ENCODE measurements at places on chromosomes 1 and 21. TPM values are rescaled to one million over a fixed set of nuclear protein-coding genes. Genes with fewer than 3 reads are reported as not detected.

Gene RNU1-2
- 1,896 TPM for total RNA-seq

Gene SLC9C2
- total RNA-seq, result not detected

Gene SPATA21
- not detected for total RNA-seq

Gene SLC44A3
- total RNA-seq, result 1.1 TPM

Gene OLIG2
- total RNA-seq, result not detected

Gene OVAAL
- total RNA-seq, result not detected

Gene SPSB1
- total RNA-seq, result 8.9 TPM

Gene CRABP2
- total RNA-seq, result 55.9 TPM

Gene NCAM2
- 9.8 TPM for total RNA-seq

Gene PRRC2C
- total RNA-seq, result 134 TPM

- no peak for DNase-seq
Observed at GRCh38 chr1:94831641-94832040, 11.5 kb downstream of the SLC44A3 start.

DNA sequence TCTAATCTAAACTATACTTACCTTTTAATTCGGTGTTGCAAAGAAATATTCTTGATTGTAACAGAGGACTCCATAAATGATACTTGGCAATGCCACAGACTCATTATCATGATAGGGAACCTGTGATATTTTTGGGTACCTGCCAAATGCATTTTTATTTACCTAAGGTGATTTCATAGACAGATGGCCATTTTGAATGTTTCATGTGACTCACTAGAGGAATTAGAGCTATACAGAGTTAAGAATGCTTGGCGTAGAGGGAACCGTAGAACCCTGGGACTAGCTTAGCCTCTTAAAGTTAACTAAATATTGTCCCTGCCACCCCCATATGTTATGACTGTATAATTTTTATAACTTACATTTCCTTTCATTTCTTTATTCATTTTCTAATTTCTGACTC lies 136.1 kb downstream of the DISP1 start:
- no peak for DNase-seq

GRCh38 chr1:48760857-48761256 lies 15.8 kb downstream of the BEND5 start:
- DNase-seq, result no peak

GRCh38 chr1:119504831-119505230 lies 2.2 kb upstream of the HSD3B1 start:
- DNase-seq, result no peak

DNA sequence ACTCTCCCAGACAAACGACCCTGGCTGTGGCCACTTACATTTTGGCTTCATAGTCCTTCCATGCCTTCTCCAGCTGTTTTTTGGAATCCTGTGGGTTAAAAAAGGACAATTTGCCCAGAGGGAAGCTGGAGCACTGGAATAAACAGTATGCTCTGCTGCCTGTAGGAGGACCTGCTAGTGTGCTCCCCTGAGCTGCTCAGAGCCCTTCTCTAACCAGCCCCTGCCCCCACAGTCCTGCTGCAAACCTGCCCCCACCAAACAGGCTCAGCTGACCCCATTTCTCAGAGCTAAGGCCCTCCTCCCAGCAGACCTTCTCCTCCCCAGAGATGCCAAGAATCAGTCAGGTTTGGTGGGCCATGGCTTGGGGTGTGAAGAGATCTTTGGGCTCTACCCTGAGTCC lies 26.9 kb upstream of the TCEA3 start:
- no peak for DNase-seq

DNA sequence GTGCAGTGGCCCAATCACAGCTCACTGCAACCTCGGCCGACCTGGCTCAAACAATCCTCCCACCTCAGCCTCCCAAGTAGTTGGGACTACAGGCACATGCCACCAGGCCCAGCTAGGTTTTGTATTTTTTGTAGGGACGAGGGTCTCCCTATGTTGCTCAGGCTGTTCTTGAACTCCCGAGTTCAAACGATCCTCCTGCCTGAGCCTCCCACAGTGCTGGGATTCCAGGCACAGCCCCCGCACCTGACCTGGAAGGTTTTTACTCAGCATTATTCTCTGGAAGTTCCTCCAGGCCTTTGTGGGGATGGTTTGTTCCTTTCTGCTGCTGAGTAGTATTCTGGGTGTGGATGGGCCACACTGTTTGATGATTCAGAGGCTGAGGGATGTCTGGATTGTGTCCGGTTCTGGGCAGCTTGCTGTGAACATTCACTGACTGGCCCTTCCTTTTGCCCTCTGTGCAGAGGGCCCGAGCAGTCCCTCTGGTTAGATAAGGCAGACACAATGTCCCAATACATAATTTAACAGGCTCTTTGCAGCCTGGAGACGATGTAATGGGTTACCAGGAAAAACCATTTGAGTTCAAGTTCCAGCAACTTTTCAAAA lies 6.0 kb upstream of the TRAPPC10 start:
- DNase-seq, result peak; percentile 90

DNA sequence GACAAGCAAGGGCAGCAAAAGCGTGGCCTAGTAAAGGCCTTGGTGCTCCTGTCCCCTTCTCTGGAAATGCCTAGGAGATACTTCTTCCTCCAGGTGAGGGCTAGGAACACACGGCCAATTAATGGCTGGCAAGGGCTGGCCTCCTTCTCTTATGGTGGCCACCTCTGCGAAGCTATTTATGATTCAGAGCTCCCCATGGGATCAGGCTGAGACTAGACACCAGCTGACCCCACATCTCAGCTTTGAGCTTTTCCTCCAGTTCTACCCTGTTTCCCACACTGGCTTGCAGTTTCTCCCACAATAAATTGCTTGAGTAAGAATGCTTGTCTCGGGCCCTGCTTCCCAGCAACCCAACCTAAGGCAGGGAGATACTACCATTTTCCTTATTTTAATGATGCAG lies 53.7 kb downstream of the CAMK2N1 start:
- no peak for DNase-seq

- DNase-seq, result peak; percentile 81
Observed at GRCh38 chr1:201655243-201655642, 116.3 kb downstream of the NAV1 start.

DNA sequence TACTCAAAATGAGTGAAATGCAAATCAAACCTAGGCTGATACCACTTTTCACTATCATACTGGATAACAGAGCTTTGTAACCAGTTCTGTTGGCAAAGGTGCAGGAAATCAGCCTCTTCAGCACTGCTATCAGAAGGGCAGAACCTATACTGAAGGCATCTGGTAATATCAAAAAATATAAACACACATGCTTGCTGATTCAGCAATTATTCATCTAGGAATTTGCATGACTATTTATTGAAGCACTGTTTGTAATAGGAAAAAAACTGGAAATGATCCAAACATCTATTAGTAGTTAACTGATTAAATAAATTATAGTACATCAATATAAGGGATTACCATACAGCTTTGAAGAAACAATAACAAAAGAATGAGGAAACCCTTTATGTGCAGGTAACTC lies 21.4 kb downstream of the ARHGAP29 start:
- DNase-seq, result no peak

GRCh38 chr1:232404227-232404626 lies 225.7 kb downstream of the SIPA1L2 start:
- no peak for DNase-seq

DNA sequence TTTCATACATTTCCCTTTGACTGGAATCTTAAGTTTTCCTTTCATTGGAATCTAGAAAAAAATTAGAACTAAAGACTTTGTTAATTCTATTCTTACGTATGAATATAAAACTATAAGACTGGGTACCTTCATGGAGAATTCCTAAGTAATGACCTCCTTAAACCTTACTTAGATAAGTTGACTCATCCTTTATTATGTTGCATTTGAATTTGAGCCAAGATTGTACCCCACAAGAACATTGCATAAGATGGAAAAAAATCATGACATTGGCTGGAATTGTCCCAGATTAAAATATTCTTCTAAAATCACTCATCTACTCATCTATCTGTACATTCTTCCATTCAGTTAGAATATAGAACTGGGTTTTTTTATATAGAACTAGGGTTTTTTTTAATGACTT lies 137.4 kb downstream of the C1orf21 start:
- no peak for DNase-seq

DNA sequence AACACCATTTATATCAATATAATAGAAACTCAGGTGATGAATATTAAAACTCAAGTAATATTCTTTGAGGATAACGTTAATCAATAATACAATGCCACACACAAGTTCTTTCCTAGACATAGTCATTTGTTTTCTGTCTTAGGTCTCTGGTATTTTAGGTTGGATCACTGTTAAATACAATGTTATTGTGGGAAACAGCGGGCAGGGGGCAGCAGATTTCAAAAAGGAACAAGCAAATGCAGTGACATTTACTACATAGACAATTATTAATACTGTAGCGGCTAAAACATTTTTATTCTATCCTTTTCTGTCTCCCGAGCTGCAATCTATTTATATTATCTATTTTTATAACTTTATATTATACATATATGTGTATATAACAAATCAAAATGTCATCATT lies 186.4 kb upstream of the ZNHIT6 start:
- DNase-seq, result peak; percentile 12

DNA sequence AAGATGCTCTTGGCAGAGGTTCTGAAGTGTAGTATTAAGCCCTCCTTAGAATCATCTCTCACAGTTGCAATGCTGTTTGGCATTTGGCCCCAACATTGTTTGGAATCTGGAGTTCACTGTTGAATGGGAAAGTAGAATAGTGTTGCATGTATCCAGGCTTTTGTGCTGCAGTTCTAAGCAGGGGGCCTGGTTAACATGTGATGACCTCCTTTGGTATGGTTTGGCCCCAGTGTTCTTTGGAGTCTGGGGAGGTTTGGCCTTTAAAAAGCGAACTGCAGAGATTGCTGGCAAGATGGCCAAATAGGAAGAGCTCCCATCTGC lies 61.8 kb upstream of the PLD5 start:
- DNase-seq, result no peak

DNA sequence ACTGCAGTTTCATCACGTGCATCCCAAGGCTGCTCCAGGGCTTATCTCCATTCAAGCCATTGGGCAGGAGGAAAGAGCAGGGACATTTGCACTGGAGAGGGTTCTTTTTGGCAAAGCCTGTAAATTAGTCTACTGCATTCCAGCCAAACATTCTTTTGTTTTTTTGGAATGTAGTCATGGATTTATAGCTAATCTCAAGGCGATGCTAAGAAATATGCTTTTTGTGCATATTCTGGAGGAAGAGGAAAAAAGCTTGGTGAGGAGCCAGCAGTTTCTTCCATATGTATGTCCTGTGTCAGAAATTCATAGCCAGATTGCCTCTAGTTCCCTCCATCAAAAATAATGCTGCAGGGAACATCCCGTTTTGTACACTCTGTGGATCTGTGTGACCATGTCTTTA lies 221.4 kb downstream of the BACH1 start:
- no peak for DNase-seq

DNA sequence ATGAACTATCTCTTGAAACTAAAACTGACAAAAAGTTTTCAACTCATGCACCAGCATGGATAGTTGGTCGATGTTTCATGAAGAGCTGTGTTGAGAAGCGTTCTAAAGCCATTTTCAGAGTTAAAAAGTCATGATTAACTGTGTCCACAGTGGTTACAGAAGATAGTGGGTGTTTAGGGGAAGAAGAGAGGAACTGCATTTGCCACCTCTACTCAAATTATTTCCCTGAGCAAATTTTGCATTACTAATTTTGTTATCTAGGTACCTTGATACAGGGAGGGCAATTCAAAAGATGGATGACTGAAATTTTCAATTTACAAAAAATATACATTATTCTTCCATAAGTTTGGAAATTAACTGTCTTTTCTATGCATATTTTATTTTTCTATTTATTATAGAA lies 15.5 kb downstream of the SAMSN1 start:
- no peak for DNase-seq

DNA sequence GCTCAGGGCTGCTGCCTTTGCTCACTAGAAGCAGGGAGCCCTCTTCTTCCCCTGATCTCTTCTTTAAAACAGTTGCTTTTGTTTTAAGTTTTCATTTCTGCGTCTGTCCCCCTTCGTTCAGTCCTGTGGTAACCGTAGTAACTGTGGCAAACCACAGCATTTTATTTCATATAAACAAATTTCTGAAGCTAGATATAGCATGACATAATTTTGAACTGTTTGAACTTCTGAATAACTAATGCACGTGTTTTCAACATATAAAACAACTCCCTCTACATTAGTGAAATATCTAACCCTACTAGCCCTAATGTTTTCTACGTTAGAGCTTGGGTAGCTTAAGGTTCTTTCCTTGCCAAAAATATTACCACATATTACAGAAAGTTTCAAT lies 104.6 kb downstream of the DISP1 start:
- peak; percentile 25 for DNase-seq

DNA sequence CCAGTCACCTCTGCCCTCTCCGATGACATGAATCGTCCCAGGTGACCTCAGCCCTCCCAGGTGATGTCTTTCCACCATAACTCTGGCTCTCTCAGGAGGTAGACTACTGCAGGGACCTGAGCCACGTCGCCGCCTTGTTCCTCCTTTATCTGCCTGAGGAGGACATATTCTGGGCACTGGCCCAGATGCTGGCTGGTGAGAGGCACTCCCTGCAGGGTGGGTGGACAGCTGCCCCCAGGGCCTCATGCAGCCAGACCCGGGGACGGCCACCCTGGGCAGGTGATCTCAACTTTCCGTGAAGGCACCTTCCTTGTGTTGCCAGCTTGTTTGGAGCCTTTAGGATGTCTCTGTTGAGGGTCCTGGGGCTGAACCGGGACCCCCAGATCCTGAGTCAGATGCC lies 13.9 kb upstream of the ZBTB17 start:
- DNase-seq, result no peak

- DNase-seq, result no peak
Observed at GRCh38 chr1:151003180-151003579, 3.5 kb downstream of the MINDY1 start.

DNA sequence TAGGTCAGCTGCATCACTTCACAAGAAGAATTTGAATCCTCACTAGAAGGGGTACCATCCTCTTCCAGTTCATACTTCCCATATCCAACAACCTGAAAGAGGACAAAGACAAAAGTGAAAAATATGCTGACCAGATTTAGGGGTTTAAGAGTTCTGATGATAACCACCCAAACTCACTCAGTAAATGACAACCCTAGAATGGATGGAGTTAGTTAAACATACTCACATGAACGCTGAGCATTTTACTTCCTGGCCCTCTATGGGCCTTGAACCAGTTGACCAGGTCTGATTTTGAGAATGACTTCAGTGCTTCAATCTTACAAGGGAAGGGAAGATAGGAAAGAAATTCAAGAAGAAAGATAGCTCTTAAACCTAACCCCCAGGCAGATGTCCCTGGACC lies 89.2 kb downstream of the NRDC start:
- no peak for DNase-seq

DNA sequence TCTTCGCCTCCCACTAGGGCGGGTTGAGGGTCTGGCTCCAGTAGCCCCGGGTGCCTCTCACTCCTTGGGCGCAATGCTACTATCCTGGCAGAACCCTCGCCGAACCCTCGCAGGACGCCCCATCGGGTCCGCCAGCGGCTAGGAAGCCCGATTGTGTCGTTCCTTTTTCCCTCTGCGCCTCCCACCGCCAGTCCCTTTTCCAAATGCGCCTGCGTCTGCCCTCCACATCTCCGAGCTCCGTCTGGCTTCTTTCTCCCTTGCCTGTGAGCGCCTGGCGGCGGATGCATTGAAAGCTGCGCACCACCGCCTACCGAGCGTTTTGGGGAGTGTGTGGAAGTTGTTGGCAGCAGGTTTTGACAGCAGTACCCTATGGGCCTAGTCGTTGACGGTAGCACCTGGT lies 1.0 kb upstream of the DIRAS3 start:
- DNase-seq, result peak; percentile 71
